ENCODE measurements at places on chromosomes 1 and 21.

DNA sequence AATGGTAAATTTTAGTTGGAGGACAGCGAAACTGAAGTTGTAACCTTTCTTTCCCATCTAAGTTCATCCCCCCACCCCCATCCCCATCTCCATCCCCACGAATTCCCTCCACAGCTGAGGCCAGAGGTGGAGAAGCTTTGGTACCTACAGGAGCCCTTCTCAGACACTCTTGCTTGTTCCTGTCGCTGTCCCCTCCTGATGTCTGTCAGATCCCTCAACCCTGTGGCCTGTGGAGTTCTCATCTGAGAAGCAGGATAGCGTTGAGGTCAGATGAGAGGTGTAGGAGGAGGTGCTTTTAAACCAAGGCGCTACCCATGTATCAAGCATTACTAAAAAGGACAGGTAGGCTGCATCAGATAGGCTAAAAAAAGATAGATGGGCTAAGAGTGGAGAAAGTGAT, 769 bp downstream of the NTPCR start:
- DNase-seq: no peak
- peaks cover 33% of the 10 kb centered on the region for H3K4me1 ChIP-seq
- H3K27ac ChIP-seq: no peak overlapping the region
- no peaks in the 10 kb centered on the region for H3K27me3 ChIP-seq
- 0 out of 2 replicates have a peak, but pooled peaks cover 3% of the 10 kb centered on the region for H3K36me3 ChIP-seq
- peak overlapping the region; percentile 56 for H3K4me3 ChIP-seq

GRCh38 chr1:56019472-56019871, 559.9 kb downstream of the PLPP3 start:
- H3K27ac ChIP-seq: no peak overlapping the region
- no peak for DNase-seq
- no peak overlapping the region for H3K4me3 ChIP-seq
- no peaks in the 10 kb centered on the region for H3K4me1 ChIP-seq
- no peaks in the 10 kb centered on the region for H3K36me3 ChIP-seq

- no peak overlapping the region for H3K27ac ChIP-seq
- H3K4me1 ChIP-seq: peaks cover 2% of the 10 kb centered on the region
- no peaks in the 10 kb centered on the region for H3K27me3 ChIP-seq
- H3K4me3 ChIP-seq: no peak overlapping the region
- H3K36me3 ChIP-seq: peaks cover 83% of the 10 kb centered on the region
Measured at GRCh38 chr1:201142849-201143725, 11.2 kb downstream of the TMEM9 start.

DNA sequence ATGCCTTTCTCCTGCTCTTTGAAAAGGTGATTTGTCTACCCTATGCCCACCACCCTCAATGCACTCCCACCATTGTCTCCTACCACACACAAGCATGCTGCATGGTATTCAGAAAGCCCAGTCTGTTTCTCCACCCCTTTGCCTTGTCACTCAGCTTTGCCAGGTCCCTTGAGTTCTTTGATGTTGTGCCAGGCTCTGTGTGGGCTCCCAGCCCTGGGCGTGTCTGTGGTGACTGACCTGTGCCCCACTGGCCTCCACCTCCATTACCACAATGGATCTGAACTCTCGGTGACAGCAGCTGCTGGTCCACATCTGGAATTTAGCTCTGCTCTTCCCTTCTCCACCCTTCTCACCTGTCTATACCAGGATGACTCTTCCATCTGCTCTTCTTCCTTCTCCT, 34.9 kb downstream of the ATP2B4 start:
- peaks cover 14% of the 10 kb centered on the region for H3K36me3 ChIP-seq
- no peak overlapping the region for H3K4me3 ChIP-seq
- no peak for DNase-seq
- no peaks in the 10 kb centered on the region for H3K27me3 ChIP-seq

DNA sequence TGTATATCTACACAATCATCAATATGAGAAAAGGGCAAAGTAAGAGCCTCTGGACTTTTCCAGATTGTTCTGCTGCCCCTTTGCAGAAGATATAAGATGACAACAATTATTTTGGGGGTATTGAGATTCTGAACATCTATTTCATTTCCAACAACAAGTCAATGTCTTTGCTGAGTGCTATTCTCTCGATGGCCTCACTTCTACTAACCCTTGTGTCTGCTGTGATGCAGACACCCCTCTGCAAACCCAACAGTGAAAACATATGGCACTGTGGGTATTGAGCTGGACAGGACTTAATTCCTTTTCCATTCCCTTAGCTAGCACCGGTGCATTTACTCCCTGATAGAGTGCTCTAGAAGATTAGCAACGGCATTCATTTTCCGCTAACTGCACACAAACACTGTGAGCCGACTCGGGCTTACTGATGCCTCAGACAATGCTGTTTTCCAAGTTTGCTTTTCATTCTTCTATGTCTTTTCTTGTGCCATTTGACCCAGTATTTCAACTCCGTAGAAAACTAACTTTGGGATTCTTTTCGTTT, 33.4 kb upstream of the SMYD2 start:
- H3K27me3 ChIP-seq: peaks cover 20% of the 10 kb centered on the region
- no peaks in the 10 kb centered on the region for H3K36me3 ChIP-seq
- no peak overlapping the region for H3K27ac ChIP-seq
- no peaks in the 10 kb centered on the region for H3K4me1 ChIP-seq
- no peak for DNase-seq
- no peak overlapping the region for H3K4me3 ChIP-seq

DNA sequence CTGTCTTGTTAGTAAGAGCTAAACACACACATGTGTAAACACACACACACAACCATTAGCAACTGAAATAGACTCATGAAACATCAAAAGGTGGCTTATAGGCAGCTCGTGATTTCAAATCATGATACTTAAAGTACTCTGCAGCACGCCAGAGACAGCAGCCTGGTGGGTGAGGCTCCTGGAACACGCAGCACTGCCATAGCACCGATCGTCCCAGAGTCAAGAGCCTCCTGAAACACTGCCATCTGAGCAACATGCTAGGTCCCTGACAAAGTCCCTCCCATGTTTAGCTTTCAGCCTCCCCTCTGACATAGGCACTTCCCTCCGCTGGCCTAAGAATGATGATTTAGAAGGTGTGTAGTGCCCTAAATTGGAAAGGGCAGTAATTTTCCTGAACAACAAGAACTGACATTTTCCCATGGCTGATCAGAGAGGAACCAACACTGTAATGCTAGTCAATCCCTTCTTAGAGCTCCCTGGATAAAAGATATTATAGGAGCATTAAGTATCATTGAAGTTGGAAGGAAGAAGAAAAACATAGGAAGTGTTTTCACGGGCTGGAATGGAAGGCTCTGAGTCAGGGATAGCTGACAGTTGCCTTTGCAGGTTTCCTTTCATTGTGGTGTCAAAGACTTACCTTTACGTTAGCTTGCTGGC, 14.1 kb upstream of the DPT start:
- no peak for DNase-seq
- no peak overlapping the region for H3K27ac ChIP-seq
- H3K4me3 ChIP-seq: no peak overlapping the region
- H3K36me3 ChIP-seq: no peaks in the 10 kb centered on the region

- no peak overlapping the region for H3K4me3 ChIP-seq
- no peak for DNase-seq
- no peak overlapping the region for H3K27ac ChIP-seq
Measured at GRCh38 chr1:111952125-111952657, 37.3 kb downstream of the KCND3 start.

GRCh38 chr21:32134441-32135130, 144.3 kb downstream of the MIS18A start:
- DNase-seq: peak; percentile 39
- peaks cover 61% of the 10 kb centered on the region for H3K4me1 ChIP-seq
- H3K27me3 ChIP-seq: no peaks in the 10 kb centered on the region

GRCh38 chr1:65538086-65538485, 117.6 kb downstream of the LEPR start:
- no peaks in the 10 kb centered on the region for H3K4me1 ChIP-seq
- no peaks in the 10 kb centered on the region for H3K36me3 ChIP-seq
- H3K27me3 ChIP-seq: no peaks in the 10 kb centered on the region
- H3K27ac ChIP-seq: no peak overlapping the region
- H3K4me3 ChIP-seq: no peak overlapping the region

DNA sequence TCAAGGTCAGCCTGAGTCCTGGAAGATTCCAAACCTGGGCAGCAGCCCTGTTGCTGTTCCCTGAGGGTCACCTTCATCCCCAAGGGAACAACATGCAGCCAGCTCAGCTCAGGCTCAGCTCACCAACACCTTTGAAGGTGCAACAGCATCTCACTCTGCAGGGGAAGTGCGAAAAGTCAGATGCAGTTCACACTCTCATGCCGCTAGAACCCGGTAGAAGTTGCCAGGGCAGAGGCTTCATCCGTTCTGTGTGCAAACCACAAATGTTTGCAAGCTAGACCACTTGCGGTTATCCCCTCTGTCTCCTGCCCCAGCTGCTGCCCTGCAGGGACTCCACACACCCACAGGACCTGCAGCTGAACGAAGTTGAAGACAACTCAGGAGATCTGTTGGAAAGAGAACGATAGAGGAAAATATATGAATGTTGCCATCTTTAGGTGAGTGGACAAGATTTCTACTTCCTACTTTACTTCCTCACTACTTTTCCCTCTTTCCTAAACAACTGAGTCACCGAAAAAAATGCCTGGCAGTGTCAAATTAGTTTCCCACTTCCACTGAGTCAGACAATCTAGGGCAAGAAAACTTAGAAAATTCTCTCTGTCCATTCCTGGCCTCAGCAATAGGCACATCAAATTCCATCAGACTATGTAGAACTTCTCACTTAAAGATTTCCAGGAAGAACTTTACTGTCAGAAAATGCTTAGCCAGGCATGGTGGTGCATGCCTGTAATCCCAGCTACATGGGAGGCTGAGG, 1.8 kb upstream of the FCRL6 start:
- H3K4me1 ChIP-seq: no peaks in the 10 kb centered on the region
- H3K4me3 ChIP-seq: no peak overlapping the region
- no peaks in the 10 kb centered on the region for H3K36me3 ChIP-seq
- no peak for DNase-seq

DNA sequence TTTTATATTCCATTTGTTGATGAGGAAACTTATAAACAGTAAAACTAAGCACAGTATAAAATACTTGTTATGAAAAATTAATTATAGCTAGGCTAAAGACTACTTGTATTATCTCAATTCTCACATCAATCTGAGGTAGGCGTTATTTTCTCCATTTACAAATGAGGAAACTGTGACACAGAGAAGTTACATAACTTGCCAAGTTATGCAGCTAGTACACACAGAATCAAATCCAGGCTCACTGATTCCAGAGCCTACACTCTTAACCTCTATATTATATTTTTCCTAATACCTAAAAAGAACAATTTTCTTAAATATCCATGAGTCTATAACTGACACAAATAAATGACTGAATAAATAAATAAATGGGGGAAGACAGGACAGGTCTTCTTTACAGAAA, 11.2 kb upstream of the VPS45 start:
- no peak overlapping the region for H3K4me3 ChIP-seq
- no peaks in the 10 kb centered on the region for H3K27me3 ChIP-seq

- H3K36me3 ChIP-seq: no peaks in the 10 kb centered on the region
- H3K27ac ChIP-seq: no peak overlapping the region
- DNase-seq: no peak
- H3K4me1 ChIP-seq: no peaks in the 10 kb centered on the region
- H3K27me3 ChIP-seq: no peaks in the 10 kb centered on the region
- no peak overlapping the region for H3K4me3 ChIP-seq
Measured at GRCh38 chr1:171372418-171373084, 58.6 kb downstream of the FMO4 start.

- no peak for DNase-seq
- H3K27ac ChIP-seq: no peak overlapping the region
- H3K4me1 ChIP-seq: no peaks in the 10 kb centered on the region
- H3K4me3 ChIP-seq: no peak overlapping the region
Measured at GRCh38 chr1:158249646-158250045, 4.6 kb upstream of the CD1A start.

GRCh38 chr21:29098156-29098555, 24.7 kb upstream of the CCT8 start:
- DNase-seq: no peak
- H3K27ac ChIP-seq: no peak overlapping the region
- no peaks in the 10 kb centered on the region for H3K27me3 ChIP-seq
- H3K4me3 ChIP-seq: no peak overlapping the region

- no peak overlapping the region for H3K27ac ChIP-seq
- H3K36me3 ChIP-seq: no peaks in the 10 kb centered on the region
- H3K4me1 ChIP-seq: peaks cover 30% of the 10 kb centered on the region
Measured at GRCh38 chr1:8704866-8705506, 112.5 kb downstream of the RERE start.

GRCh38 chr1:81848880-81849682, 48.3 kb downstream of the ADGRL2 start:
- DNase-seq: no peak
- no peaks in the 10 kb centered on the region for H3K36me3 ChIP-seq
- H3K27ac ChIP-seq: no peak overlapping the region
- no peaks in the 10 kb centered on the region for H3K27me3 ChIP-seq
- H3K4me3 ChIP-seq: no peak overlapping the region
- H3K4me1 ChIP-seq: no peaks in the 10 kb centered on the region

- no peak for DNase-seq
- no peaks in the 10 kb centered on the region for H3K4me1 ChIP-seq
- no peaks in the 10 kb centered on the region for H3K36me3 ChIP-seq
- no peaks in the 10 kb centered on the region for H3K27me3 ChIP-seq
Measured at GRCh38 chr1:150053926-150054325, 13.7 kb upstream of the VPS45 start.

DNA sequence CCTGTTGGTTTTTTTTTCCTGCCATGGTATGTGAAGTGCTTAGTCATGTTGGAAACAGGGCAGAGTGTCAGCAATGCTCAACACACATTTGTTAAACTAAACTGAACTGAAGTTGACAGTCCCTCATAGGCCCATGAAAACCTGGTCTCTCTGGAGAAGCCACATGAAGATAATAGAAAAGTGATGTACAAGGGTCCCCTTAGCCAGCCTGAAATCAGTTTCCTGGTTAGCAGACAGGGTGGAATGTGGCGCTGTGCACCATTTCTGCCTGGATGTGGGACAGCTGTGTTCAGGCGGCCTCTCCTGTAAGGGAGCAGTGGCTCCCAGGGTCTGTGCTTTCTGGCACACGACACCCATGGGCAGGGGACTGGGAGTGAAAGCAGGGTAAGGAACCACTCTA, 9.9 kb upstream of the CHI3L1 start:
- H3K4me1 ChIP-seq: no peaks in the 10 kb centered on the region
- no peak overlapping the region for H3K4me3 ChIP-seq
- no peaks in the 10 kb centered on the region for H3K36me3 ChIP-seq
- H3K27me3 ChIP-seq: peaks cover 15% of the 10 kb centered on the region

DNA sequence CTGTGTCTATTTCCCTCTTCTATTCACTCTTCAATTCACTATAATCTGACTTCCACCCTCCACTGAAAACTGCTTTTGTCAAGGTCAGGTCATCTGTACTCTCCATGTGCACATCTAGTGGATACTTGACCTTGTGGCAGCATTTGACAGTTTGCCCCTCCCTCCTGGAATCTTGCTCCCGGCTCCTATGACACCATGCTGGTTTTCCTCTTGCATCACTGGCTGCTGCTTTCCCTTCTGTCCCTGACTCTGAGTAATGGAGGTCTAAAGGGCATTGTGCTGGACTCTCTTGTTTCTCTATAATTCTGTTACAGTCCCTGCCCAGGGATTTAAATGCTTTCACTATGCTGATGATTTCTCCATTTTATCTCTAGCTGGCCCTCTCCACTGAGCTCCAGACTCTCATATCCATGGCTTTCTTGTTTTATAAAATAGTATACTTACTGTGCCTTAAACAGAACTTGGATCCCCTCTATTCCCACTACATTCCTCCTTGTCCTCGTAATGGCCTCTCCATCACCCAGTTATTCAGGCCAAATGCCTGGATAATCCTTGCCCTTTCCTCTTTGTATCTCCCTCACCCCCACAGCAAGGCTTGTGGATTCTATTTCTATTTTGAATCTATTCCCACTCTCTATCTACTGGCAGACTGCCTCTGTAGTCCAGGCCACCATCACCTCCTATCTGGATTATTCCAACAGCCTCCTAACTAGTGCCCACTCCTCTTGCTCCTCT, 36.8 kb upstream of the PODN start:
- no peak overlapping the region for H3K27ac ChIP-seq
- 0 out of 2 replicates have a peak, but pooled peaks cover 4% of the 10 kb centered on the region for H3K4me1 ChIP-seq
- no peak overlapping the region for H3K4me3 ChIP-seq
- no peaks in the 10 kb centered on the region for H3K27me3 ChIP-seq
